ENCODE measurements at places on chromosomes 7 and 10.

DNA sequence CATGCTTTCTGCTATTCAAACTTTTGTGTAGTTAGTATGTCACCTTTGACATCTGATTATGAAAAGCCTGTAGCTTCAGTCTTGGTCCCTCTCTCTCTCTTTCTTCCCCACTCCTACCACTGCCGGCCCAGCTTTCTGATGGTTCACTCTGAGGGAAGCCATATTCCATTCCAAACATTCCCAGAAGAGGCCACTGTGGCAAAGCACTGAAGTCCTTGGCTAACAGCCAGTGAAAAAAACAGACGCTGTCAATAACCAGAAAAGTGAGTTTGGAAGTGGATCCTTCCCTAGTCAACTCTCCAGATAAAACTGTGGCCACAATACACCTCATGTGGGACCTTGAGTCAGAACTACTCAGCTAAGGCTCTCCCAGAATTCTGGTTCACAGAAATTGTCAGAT, 950.7 kb upstream of the PHF14 start:
- DNase-seq, result peak; percentile 11

GRCh38 chr10:13302821-13303555, 3.1 kb upstream of the PHYH start:
- no peak for DNase-seq

DNA sequence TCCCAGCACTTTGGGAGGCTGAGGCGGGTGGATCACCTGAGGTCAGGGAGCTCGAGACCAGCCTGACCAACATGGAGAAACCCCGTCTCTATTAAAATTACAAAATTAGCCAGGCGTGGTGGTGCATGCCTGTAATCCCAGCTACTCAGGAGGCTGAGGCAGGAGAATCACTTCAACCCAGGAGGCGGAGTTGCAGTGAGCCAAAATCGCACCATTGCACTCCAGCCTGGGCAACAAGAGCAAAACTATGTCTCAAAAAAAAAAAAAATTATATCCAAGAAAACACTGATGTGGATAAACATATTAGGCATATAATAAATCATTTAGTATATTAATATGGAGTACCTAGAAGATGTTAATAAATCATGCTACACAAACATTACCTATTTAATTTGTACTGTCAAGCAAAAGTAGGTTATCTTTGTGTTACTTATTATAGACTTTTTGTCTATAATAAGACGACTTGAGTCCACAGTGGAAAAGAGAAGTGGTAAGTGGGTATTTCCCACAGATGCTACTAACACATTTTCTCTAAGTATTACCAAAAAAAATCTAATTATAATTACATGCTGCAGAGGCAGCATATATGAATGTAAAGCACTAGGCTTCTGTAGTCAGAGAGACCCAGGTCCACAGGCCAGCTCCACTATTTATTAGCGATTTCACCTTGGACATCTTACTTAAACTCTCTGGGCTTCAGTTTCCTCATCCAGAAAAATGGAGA, 34.5 kb downstream of the DNMBP start:
- no peak for DNase-seq

GRCh38 chr7:116242759-116243158, 32.4 kb downstream of the TES start:
- DNase-seq, result no peak

GRCh38 chr10:113442336-113442735, 110.5 kb upstream of the HABP2 start:
- DNase-seq, result no peak

- no peak for DNase-seq
These were observed 51.6 kb downstream of the TFPI2 start for GRCh38 chr7:93838966-93839365.

- DNase-seq, result no peak
These were observed 326.3 kb upstream of the BMPER start for GRCh38 chr7:33578881-33579672.

GRCh38 chr7:138608275-138608674, 92.9 kb downstream of the SVOPL start:
- DNase-seq, result no peak

DNA sequence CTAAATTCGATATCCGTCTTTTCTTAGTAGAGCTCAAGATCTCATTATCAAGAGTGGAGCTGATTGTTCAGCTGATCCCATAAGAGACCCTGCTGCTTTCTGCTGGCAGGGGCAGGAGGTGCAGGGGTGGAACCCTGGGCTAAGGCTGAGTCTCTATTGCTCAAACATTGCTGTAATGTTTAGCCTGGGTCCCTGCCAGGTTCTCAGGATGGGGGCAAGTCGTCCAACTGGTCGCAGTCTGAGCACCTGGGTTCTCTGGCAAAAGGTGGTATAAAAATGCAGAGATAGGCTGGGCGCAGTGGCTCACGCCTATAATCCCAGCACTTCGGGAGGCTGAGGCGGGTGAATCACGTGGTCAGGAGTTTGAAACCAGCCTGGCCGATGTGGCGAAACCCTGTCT, 62.0 kb upstream of the NRBF2 start:
- DNase-seq, result no peak

GRCh38 chr7:22008087-22008486, 62.4 kb upstream of the CDCA7L start:
- no peak for DNase-seq

DNA sequence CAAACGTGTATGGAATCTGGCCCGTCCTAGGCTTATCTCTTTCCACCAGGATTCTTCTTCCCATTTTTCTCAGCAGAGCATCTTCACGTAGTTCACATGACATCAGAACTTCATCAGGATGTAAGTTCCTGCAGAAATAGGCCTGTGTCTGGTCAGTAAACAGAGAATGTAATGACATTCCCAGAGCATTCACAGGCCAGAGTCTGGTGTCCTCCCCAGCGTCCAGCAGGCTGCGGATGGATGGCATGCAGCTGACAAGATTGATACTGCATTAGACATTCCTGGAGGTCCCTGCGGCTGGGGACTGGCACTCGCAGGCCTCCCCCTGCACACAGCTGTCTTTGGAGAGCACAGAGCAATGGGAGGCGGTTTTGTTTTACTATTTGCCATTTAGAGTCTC, 28.7 kb downstream of the MGMT start:
- no peak for DNase-seq

DNA sequence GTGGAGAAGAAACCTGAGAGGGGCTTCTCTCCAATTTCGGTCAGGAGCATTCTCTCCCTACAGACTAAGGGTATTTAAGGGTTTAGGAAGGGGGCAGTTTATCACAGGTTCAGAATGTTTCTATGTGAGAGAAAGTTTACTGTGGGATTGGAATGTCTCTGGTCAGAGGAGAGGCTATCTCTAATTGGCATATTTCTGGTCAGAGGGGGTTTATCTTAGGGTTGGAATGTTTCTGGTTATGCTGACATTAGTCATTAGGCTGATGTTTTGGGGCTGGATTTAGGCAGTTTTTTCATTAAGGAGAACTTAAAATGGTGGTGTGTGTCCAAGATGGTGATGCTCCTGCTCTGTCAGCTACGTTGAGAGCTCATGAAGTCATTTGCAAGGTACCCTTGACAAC, 758.0 kb downstream of the TYW1 start:
- no peak for DNase-seq

GRCh38 chr10:121899727-121900126, 28.1 kb downstream of the ATE1 start:
- DNase-seq, result no peak

DNA sequence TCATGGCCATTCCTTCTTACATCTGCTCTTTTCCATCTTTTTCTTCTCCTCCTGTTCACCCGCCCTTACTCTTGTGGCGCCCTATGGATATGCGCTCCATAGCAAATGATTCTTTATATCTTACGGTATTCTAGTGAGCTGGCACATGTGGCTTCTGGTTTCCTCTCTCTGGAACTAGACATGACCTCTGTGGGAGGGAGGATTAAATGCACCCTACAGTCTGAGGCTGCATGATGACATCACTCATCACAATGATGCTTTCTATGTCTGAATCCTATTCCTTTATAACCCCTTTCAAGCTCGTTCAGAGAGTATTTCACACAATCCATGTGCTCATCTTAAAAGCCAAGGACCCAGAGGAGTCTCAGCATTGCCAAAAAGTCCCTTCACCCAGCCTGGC, 153.3 kb downstream of the EGFR start:
- no peak for DNase-seq

GRCh38 chr10:22934726-22935125, 6.9 kb downstream of the ARMC3 start:
- no peak for DNase-seq

DNA sequence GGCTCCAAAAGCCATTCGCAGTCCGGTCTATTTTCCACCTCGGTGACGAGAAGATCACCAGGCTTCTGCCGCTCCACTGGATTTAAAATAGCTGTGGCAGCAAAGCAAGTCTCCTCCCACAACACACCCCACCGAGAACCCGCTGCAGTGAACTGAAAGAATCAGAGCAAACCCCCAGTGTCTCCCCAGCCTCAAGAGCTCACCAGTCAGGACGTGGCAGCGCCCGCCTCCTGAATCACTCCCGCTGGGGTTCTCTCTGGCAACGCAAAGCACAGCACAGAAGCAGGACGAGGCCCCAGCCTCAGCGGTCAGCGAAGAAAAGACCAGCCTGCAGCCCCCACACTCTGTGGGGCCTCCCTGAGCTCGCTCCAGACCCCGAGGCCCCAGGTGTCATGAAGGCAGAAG, 126.1 kb upstream of the PPP2R2D start:
- no peak for DNase-seq

- DNase-seq, result no peak
These were observed 29.1 kb upstream of the CALD1 start for GRCh38 chr7:134750083-134751062.

DNA sequence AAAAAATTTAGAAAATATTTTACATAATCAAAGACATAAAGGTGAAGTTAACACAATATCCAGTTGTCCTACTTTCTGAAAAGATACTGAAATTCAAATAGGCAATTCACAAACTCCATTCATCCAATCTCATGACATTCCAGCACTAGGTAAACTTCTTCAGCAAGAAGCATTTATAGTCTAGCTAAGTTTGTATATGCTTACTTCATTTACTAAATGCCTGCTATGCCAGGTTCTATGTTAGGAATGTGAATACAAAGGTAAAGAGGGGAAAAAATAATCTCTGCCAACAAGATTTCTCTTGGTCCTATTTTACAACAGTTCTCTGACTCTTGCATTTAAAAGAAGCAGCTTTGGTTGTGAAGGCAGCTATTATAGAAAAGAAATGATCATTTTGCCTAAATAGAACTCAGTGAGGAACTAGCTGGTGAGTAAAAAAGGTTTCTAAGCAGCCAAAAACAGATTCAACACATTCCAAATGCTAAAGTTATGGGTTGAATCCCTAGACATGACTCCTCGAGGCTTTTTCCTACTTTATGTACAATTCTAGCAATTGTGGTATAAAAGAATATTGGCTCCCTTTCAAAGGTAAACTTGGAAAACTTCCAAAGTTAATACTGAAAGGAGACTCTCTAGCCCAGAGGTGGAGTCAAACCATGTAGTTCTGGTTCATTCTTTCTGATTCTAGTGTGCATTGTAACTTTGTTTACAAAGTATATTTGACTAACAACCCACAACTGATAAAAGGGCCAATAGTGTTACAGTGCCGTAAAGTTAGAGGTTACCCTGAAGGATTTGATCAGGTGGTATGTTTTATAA, 30.9 kb upstream of the KLHL7 start:
- DNase-seq, result no peak

- DNase-seq, result peak; percentile 87
These were observed 640 bp upstream of the ZNF425 start for GRCh38 chr7:149126662-149127266.

- DNase-seq, result no peak
These were observed 7.9 kb downstream of the ZNF22 start for GRCh38 chr10:45008524-45009161.

DNA sequence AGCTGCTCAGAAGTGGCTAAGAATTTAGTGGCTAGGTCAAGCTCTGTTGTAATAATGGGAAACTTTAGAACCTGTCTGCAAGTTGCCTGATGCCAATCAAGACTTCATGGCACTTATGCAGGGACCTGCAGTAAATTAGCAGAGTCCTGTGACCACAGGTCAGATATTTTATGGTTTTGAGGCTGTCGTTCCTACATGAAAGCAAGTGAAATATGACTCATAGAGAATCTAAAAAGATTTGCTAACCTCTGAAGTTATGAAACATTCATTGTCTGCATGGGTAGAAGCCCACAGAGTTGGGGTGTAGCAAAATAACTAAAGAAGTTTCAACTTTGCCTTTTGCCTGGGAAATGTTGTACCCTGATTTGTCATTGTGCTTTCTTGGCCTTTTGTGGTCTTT, 32.3 kb downstream of the SLC39A12 start:
- DNase-seq, result no peak

GRCh38 chr10:4543938-4544533, 282.0 kb upstream of the AKR1E2 start:
- DNase-seq, result no peak

DNA sequence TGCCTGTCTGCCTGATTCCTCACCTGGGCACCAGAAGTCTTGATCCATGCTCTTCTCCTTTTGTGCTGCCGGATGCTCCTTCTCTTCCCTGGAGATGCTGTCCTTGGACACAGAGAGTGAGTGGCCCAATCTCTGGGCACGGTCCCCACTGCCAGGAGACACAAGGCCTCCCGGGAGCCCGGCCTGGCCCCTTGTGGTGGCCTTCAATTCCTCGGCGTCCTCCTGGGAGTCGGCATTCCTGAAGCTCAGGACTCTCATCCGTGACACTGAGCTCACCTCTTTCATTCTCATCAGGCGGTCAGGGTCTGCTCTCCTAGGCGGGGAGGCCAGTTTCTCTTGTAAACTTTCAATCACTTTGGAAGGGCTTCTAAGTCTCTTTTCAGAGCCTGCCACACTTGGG, 33.3 kb downstream of the JCAD start:
- no peak for DNase-seq

GRCh38 chr7:96187735-96188134, 134.2 kb downstream of the SLC25A13 start:
- DNase-seq, result no peak

- DNase-seq, result no peak
These were observed 38.5 kb downstream of the MTURN start for GRCh38 chr7:30173058-30173897.

DNA sequence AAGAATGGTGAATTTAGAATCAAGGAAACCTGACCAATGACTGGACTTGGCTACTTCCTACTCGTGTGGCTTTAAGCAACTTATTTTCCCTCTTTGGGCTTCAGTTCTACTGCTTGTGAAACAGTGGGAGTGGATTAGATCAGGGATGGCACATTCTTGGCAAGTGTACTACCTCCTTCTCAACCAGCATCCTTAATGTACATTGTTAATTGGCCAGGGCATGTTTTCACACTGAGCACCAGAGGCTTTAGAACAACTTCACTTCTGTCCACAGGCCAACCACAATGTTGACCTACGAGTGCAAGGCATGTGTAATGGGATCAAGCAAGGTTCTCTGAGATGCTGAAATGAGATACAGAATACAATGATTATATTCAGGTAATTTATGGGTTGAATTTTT, 315.3 kb downstream of the ADRA2A start:
- no peak for DNase-seq

GRCh38 chr10:114755537-114755936, 66.0 kb upstream of the FHIP2A start:
- peak; percentile 59 for DNase-seq

- no peak for DNase-seq
These were observed 79.1 kb downstream of the PIK3CG start for GRCh38 chr7:106944035-106944665.

GRCh38 chr10:77901743-77902142, 24.8 kb downstream of the DLG5 start:
- no peak for DNase-seq

Data from C1 segment of cervical spinal cord (tissue), 14 donors.